ENCODE measurements at places on chromosomes 16 and 17.

- DNase-seq, result no peak
Measured at GRCh38 chr16:16047761-16048160, 98.3 kb downstream of the ABCC1 start.

- DNase-seq, result no peak
Measured at GRCh38 chr17:34485999-34486398, 93.4 kb upstream of the TMEM132E start.

GRCh38 chr17:32909787-32910369 lies 18.1 kb upstream of the TMEM98 start:
- DNase-seq, result peak; percentile 53

DNA sequence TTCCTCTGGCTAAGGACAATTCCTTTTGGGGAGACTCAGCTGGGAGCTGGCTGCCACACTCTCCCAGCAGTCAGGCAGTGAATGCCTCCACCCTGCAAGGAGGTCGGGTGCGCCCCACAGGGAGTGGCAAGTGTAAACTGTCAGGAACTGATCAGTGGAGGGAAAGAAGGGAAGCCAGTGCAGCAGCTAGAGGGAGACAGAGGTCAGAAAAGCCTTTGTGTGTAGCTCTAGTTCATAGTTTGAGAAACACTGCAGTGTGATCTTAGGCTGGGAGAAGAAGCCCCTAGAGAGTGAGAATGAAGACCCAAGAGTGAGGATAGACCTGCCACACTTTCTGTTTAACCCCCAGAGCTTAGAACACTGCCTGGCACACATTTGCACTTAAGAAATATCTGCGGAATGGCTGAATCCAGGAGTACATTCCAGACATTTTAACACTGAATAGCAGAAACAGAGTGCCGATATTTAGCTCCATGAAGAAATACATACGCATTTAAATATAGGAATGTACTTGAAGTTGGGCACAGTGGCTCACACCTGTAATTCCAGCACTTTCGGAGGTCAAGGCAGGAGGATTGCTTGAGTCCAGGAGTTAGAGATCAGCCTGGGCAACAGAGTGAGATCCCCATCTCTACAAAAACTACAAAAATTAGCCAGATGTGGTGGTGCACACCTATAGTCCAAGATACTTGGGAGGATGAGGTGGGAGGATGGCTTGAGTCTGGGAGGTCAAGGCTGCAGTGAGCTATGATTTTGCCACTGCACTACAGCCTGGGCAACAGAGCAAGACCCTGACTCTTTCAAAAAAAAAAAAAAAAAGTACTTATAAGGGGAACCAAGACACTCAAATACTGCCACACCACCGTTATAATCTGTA lies 11.1 kb upstream of the SLC5A11 start:
- no peak for DNase-seq

- no peak for DNase-seq
Measured at GRCh38 chr16:19338335-19338734, 52.8 kb downstream of the CLEC19A start.

GRCh38 chr16:13957197-13958078 lies 37.5 kb downstream of the ERCC4 start:
- no peak for DNase-seq

DNA sequence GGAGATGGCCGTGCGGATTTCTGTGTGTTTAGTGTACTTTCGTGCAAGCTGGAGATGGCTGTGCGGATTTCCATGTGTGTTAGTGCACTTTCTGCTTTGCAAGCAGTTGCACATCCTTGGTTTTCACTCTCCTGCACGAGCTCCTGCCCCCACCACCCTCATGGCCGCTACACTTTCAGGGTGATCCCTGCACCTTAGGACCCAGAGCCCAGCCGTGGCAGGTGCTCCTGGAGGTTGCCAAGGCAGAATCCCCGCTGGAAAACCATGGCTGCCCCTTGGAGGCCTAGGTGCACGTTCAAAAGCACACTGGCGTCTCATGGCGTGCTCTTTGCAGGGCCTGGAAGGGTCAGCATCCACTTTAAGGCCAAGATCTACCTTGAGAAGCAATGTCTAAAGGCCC lies 311.0 kb upstream of the TNRC6C start:
- no peak for DNase-seq

- no peak for DNase-seq
Measured at GRCh38 chr17:34456121-34456520, 93.1 kb upstream of the CCL1 start.

- no peak for DNase-seq
Measured at GRCh38 chr17:80987941-80988461, 3.6 kb upstream of the CHMP6 start.

GRCh38 chr17:17801800-17802481 lies 34.8 kb downstream of the SREBF1 start:
- no peak for DNase-seq

DNA sequence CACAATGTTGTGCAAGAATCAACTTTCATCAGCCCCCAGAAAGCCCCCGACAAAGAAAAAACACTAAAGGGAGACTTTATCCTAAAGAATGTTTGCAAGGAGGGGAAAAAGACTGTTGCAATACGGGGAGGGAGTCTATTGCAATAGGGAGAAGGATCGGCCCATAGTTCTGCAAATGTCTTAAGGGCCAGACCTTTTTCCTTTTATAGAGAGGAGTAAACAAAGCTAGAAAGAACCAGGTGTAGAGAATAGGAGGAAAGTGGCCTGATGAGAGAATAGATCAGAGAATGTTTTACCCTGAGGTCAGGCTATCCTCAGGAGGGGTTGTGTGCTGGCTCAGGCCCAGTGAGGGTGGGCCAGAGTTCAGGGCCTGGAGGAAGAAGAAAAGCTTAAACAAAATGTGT lies 8.7 kb upstream of the CAVIN1 start:
- no peak for DNase-seq

GRCh38 chr16:46621006-46621933 lies at the start of gene SHCBP1:
SHCBP1 (minus strand) TSS chr16:46621379; CDS start chr16:46621359, 20 bp downstream.
- peak; percentile 77 for DNase-seq

GRCh38 chr17:6305613-6306360 lies 129.1 kb downstream of the AIPL1 start:
- DNase-seq, result no peak

DNA sequence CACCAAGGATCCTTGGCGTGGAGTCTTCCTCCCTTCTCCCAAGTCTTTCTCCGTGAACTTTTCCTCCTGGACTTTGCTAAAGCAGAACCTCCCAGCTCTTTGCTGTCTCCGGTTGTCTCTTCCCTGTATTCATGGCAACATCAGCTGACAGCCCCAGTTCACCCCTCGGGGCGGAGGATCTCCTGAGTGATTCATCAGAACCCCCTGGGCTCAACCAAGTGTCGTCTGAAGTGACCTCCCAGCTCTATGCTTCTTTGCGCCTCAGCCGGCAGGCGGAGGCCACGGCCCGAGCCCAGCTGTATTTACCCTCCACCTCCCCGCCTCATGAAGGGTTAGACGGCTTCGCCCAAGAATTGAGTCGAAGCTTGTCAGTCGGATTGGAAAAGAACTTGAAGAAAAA lies 943 bp downstream of the CNTROB start:
- no peak for DNase-seq

DNA sequence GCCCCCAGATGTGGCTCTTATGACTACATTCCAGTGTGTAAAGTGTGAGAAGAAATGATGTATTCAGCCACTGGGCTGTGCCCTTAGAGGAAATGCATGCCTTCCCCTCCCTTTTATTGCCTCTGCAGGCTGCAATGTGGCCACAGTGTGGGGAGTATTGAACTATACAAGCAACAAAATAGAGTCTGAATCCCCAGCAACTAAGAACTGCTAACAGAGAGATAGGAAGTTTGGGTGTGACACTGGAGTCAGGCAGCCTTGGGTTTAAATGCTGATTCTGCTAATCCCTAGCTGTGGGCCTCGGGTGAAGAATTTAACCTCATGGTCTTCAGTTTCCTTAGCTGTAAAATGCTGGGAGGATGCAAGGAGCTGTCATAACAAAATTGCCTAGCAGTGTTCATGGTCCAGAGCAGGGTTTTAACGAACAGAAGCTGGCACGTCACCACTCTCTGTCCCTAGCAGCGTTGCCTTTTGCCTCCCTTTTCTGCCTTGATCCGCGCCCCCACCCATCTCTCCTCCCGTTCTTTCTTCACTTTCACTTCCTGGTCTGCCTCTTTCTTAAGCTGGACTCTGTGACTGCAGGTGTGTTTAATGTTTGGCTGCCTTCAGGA lies 50.3 kb downstream of the KPNA2 start:
- DNase-seq, result no peak

DNA sequence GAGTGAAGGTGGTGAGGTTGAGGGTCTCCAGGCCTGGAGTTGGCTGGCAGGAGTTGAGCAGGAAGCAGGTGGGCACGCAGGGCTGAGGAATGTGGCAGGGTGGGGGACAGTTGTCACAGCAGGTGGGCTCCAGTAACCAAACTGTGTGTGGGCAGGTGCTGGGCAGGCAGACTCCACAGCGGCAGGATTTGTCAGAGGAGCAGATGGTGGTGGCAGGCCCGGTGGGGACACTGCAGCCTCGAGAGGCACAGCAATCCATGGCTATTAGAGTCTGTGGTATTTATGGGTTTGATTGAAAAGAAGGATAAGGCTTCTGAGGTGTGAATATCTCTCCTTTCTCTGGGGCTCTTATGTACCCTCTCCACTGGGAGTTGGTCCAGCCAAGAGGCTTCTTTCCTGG lies at the start of gene KRTAP3-3:
Gene KRTAP3-3, minus strand, starts transcription at position 326 of the 400 bp plus-strand sequence. Its CDS starts 67 bp downstream, at position 259.
- DNase-seq, result no peak
